Brain (organoid and tissue), 16 donors: ENCODE measurements at places on chromosomes 12 and 14.

GRCh38 chr14:81157431-81157830, 63.3 kb downstream of the GTF2A1 start:
- no peak for DNase-seq

DNA sequence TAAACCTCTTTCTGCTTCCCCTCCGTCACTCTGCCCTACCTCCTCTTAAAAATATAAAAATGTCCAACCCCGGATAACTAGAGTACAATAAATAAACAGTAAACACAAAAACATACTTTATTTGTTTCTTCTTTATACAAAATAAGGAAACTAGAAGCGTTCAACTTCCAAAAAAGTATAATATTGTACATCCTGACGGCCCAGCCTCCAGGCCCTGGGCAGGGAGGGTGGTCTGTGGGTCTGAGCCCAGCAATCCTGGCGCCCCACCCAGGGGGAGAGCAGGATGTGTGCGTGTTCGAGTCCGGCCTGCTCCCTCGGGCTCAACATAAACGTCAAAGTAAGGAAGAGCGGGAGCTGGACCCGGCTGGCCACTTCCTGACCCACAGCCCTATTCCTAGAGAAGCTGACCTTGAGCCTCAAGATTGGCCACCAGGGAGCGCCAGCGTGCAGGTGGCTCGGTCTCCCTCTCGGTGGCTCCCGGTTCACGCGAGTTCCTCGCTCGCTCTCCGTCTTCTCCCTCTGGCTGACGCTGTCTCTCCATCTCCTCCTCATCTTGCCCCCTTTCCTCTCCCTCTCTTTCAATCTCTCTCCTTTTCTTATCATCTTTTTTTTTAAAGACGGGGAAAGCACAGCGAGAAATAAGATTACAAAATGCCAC, 9.4 kb downstream of the LHX5 start:
- peak; percentile 91 for DNase-seq

DNA sequence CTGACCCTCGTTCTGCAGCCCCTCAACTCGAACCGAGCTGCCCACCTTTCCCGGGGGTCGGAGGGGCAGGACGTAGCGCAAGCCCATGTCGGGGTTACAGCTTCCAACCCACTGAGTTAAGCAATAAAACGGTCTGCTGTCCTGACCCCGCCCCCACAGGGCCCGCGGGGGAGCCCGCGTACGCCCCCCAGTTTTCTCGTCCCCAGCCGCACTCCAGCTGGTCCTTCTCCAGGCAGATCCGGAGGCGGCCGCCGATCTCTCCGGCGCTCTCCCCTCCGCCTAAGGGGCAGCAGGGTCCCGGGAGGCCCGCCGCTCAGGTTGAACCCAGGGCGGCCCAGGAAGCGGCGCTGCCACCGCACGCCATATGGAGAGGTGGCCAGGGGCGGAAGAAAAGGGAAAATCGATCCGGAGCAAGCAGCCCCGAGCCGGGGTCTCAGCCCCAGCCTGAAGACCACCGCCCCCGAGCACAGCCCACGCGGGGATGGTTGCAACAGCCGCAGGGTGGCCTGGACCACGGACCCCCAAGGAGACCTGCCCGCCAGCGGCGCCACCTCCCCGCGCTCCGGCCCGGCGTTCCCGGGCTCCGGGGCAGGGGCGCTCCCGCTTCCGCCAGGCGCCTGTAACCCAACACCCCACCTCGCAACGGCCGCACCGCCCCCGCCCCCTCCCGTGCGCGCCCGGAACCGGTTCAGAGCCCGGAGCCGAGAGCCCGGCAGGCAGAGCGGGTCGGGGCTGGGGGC, 760 bp downstream of the ACTN1 start:
- peak; percentile 67 for DNase-seq

- DNase-seq, result no peak
These were observed 256.6 kb downstream of the PRKD1 start for GRCh38 chr14:29671034-29671433.

DNA sequence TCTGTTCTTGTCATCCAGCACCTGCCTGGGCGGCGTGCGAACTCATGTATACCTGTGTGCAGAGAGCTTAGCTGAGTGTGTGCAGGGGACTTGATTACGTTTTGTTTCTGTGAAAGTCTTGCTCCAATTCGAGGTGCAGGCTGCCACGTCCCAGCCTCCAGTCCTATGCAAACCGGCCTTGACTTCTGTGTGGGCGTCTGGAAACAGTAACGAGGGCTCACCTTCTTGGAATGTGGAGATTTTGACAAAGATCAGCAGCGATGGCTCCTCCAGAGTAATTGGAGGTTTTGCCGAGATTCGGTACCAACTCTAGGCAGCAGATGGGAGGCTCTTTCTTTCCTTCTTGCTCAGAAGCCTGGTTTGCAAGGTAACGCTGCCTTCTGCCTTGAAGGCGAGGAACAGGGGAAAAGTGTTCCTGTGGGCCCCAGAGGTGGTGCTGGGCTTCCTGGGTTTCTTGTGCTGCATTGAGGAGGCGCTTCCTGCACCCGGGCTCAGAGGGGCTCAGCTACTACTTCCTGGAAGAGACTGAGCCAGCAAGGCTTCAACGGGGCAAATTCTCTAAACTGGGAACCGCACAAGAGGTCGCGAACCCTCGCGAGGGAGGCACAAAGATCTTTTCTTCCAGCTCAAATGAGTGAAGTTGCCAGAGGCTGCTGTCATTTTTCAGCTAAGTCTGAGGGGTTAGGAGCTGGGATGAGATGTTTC, 249.0 kb downstream of the AACS start:
- DNase-seq, result no peak

DNA sequence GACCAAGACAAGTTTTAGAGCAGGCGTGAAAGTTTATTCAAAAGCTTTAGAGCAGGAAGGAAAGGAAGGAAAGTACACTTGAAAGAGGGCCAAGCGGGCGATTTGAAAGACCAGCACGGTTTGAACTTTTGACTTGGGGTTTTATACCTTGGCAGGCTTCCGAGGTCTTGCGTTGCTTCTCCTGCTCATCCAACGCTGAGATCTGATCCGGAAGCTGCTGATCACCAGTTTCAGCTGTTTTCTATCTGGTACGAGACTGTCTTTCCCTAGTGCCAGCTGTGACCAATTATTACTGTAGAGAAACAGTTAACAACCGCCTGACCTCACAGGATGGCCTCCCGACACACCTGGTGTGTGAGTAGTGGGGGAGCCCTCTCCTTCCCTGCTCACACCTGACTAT, 20.6 kb upstream of the SNRPF start:
- DNase-seq, result no peak

DNA sequence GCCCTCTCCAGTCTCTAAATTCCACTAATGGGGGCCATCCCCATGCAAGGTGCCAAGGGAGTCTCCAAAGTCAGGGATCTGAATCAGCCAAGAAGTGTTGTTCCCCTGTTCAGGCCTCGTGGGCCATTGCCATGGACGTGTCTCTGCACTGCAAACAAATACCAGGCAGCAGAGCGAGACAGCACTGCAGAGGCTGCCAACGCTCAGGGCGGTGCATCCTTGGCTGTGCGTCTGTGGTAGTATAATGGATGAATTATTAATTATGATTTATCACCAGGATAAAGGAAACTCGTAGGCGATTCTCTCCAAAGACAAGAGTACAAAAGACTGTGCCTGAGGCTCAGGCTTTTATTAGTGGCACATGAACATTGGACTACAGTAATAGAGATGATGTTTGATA, 122.3 kb upstream of the NTF3 start:
- DNase-seq, result peak; percentile 46

DNA sequence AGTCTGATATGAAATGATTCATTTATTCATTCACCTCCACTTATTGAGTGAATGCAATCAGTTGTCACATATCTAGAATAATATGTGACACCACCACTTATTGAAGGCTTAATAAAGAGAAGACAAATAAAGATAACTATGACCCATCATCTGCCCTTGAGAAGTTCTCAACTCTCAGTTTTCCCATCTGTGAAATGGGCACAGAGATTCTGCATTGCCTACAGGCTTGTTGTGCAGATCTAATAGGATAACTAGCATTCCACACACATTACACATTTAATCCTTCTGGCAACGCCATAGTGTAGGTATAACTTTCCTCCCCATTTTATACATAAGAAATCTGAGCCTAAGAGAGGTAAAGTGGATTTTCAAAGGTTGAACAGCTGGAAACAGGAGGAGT, 84.2 kb upstream of the FICD start:
- DNase-seq, result no peak

DNA sequence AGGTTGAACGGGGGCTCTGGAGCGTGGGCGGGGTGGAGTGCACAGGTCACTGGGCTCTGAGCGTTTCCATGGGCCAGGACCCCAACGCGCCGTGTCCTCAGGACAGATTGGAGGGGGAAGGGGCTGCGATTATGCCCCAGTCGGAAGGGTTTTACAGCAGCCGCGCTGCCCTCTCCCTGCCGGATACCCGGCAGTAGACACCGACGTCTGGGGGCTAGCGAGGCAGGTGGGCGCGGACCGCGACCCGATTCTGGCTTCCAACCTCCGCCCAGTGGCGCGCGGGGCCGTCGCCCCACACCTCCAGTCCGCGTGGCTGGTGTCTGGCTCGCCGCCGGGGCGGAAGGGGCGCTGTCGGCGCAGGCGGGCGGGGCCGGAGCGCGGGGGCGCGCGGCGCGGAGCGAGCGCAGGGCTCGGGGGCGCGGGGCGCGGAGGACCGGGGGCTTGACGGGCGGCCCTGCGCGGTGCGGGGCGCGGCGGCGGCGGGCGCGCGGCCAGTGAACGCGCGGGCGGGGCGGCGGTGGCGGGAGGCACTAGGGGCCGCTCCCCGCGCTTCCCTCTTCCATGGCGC, 2.4 kb upstream of the KIF26A start:
- peak; percentile 70 for DNase-seq

- no peak for DNase-seq
These were observed 13.9 kb upstream of the CLEC4E start for GRCh38 chr12:8554451-8555195.

GRCh38 chr12:27824126-27824842, 44.2 kb upstream of the MANSC4 start:
- DNase-seq, result no peak

GRCh38 chr12:42236017-42236416, 2.0 kb downstream of the YAF2 start:
- DNase-seq, result no peak

GRCh38 chr14:68965261-68965761, 13.8 kb downstream of the ACTN1 start:
- no peak for DNase-seq

GRCh38 chr12:127559349-127560040, 707.5 kb upstream of the TMEM132C start:
- DNase-seq, result peak; percentile 40

GRCh38 chr14:91719839-91720238, 12.0 kb downstream of the CATSPERB start:
- no peak for DNase-seq

GRCh38 chr12:66688846-66689439, 10.1 kb upstream of the GRIP1 start:
- DNase-seq, result peak; percentile 82

DNA sequence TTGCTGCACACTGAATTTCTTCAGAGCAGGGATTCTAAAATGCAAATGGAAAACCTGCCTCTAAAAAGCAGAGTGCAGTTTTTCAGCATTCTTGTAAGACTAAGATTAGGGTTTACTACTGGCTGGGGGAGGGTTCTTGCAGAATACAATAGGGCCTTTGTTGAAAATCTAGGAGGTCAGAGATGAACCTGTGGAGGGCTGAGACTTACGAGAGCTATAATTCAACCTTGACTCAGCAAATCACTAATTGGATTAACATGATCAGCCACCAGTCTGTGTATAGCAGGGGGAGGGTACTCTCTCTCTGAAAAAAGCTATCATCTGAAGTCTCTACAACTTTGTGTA, 92.6 kb upstream of the HIF1A start:
- DNase-seq, result no peak

GRCh38 chr12:118922405-118922804, 58.9 kb upstream of the SRRM4 start:
- no peak for DNase-seq

GRCh38 chr14:90678846-90679362, 137.3 kb downstream of the TTC7B start:
- DNase-seq, result no peak

DNA sequence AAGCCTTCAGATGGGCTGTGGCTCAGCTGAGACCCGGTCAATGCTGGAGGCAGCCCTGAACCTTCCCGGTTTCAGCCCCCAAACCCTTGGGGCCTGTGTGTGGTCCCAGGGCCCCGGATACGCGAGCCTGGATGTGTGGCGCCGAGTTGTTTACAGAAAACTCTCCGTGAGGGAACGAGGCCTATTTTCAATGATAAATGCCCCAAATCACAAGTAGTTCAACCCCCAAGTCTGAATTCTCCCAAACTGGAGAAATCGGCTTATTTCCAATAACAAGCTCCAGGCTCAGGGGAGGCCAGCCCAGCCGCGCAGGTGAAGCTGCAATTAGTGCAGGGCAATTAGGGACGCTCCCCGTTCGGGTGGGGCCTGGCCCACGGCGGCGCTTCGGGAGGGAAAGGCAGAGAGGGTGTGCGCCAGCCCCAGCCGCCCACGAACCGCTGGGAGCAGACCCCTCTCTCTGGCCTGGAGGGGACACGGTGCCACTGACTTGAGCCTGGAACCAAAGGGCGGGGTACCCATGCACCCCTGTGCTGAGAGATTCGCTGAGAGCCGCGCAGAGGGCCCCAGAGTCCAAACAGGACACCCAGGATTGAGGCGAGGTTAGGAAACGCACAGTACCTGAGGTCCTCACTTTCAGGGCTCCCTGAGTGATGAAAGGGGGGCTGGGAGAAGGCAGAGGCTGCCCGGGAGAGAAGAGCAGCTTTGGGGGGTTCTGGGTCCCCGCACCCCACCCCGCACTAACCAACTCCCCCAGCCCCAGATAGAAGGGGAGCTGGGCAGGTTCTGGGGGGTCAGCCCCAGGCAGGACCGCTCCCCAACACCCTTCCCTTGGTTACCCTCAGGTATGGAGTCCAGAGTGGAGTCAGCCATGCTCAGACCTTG, 14.2 kb upstream of the ANKRD9 start:
- no peak for DNase-seq

GRCh38 chr12:56151672-56152131, 685 bp upstream of the MYL6B start:
- no peak for DNase-seq

GRCh38 chr12:15589328-15590032, 199.7 kb downstream of the EPS8 start:
- no peak for DNase-seq

- no peak for DNase-seq
These were observed 53.6 kb upstream of the BCL2L14 start for GRCh38 chr12:12017135-12017581.

DNA sequence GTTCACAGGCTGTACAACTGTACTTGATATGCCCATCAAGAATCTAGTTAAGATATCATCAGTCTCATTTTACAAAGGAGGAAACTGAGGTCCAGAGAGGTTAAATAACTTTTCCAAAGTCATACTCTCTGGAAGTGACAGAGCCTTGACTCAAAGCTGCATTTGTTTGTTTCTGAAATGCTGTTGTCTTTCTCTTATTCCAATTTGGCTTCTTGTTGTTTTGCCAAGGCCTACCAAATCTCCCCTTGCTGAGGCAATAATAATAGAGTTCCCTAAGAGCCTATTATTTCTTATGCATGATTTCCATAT, 79.8 kb upstream of the C12orf71 start:
- no peak for DNase-seq

DNA sequence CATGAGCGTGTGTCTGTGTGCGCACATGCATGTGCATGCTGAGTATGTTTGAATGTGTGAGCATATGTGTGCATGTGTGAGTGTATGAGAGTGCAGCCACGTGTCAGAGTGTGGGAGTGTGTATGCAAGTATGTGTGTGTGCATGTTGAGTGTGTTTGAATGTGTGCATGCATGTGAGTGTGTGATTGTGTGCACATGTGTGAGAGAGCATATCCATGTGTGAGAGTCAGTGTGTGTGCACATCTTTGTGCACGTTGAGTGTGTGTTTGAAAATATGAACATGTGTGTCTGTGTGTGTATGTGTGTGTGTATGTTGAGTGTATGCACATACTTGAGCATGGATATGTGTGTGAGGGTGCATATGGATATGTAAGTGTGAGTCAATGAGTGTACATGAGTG, 730.8 kb downstream of the VRK1 start:
- DNase-seq, result no peak
